ENCODE measurements at places on chromosomes 7 and 10.

- DNase-seq: no peak
Measured at GRCh38 chr10:116006508-116006907, 266.5 kb downstream of the GFRA1 start.

DNA sequence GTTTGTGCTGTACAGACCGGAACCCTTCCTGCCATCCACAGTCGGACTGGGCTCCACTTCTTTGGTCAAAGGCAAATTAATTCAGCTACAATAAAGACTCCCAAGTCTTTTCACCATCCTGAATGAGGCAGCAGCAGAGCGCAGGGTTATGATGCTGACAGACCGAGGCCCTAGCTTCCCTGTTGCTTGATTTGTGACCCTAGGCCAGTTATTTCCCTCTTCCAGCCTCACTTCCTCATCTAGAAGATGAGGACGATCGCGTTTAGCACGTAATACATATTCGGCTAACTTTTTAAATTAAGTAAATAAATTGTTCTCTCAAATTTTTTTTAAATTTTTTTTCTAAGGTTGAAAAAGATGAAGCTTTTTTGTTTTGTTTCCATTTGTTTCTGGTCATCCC, 18.1 kb downstream of the ADRB1 start:
- DNase-seq: peak; percentile 27

DNA sequence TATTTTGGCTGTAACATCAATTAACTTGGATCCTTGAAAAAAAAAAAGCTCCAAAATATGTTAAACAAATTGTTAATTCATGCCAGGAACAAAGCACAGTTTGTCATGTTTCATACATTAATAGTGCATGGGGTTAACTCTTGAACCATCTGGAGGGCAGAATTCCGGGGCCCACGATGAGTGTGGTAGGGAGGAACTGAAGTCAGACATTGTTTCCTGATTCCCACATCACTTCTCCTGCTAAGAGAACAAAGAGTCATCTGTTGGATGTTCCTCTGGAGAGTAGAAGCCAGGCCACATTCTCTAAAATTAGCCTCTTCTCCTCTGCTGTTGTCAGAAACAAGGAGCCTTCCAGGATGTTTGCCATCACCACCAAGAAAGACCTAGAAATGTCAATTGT, 54.6 kb downstream of the TMEM178B start:
- no peak for DNase-seq

DNA sequence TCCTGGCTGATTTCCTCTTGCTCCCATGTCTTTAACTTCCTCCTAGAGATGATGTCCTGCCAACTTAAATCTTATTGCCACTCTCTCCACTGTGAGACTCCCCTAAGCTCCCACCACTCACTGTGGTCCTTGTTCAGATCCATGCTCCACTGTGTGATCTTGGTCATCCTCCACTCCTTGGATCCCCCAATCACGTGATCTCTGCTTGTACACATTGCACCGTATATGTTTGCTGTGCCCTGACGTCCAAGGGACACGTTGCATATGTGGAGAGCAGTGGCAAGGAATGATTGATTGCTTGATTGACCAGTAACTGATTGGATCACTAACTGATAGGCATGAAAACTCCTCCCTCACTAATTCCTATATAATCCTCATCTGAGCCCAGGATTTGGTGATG, 395.1 kb downstream of the SDK1 start:
- no peak for DNase-seq

DNA sequence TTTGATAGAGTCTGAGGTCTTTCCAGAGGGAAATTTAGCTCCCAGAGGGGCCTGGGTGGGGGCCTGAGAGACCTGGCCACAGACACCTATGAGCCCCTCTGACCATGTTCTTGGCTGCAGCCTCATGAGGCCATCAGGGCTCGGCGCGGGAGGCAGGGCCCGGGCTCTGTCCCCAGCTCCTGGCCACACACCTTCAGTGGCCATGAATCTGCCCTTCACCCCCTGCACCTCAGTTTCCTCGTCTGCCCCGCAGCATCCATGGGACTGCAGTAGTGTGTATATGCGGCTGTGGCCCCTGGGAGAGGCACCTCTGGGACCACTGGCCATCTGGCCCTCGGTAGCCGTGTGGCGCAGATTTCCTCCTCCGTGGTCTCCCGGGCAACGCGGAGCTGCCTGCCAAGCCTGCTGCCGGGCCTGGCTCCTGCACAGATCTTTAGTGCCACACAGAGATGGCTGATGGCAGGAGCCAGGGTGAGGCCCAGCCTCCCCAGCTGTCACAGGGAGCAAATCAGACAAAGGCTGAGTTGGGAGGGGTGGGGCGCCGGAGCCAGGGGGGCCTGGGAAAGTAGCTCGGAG, 23.6 kb upstream of the ADCYAP1R1 start:
- DNase-seq: no peak

DNA sequence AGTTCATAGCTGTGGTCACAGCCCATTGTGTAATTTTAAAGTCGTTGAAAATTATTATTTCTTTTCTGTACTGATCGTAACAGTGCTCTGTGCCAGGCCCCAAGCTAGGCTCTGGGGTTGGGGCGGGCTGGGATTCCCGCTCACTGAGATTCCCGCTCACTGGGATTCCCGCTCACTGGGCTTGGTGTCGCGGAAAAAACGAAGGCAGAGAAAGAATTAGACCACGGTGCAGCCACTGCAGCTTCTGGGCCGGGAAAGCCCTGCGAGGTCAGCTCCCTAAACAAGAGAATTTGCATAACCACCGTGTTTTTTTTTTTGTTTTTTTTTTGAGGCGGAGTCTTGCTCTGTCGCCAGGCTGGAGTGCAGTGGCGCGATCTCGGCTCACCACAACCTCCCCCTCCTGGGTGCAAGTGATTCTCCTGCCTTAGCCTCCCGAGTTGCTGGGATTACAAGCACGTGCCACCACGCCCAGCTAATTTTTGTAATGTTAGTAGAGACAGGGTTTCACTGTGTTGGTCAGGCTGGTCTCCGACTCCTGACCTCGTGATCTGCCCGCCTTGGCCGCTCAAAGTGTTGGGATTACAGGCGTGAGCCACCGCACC, 31.2 kb downstream of the FOXK1 start:
- DNase-seq: no peak

DNA sequence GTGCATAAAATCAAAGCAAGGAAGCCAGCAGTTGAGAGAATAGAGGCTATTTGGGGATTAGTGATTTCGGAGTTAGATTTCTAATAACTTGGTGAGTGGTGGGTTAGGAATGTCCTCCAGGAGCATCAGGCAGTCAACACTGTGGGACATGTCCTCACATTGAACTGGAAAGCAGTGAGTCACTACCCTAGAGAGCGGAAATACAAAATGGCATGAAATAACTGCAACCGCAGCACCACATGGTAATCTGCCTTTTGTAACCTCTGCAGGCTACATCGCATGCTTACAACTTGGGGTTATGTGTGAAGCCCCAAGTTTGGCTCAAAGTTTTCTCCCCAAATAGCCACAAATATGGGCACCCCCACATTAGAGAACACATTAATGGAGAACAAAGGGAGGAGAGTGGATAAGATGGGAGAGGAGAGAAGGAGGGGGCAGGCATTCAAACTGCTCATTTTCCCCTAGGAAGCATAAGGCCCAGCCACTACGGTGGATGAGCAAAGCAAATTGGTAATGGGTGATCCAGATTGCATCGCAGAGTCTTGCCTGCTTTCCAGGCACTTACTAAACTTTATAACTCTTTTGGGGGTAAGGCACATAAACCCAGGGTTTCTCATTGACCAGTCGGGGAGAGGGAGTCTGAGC, 22.0 kb upstream of the SLF2 start:
- no peak for DNase-seq
